Activated CD4-positive, alpha-beta T cell treated with anti-CD3 and anti-CD28 coated beads for 36 hours (primary cell): ENCODE measurements at places on chromosomes 4 and X.

DNA sequence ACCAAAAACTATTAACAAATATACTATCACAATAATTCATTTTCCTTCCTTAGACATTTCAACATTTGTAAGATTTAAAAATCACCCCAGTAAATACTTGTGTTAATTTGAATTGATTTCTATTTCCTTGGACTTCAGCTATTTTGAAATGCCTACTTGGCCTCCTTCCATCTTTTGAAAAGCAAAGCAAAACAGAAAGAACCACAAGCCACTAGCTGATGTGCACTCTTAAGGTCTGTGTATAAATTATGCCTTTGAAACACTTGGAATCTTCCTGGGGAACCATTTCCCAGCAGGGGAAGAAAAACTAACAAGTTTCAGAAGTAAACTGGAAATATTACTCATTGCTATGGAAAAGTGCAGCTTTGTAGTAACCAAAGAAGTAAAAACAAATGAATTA lies 139.8 kb downstream of the CLCN4 start:
- H3K27ac ChIP-seq: no peak overlapping the region
- H3K4me1 ChIP-seq: no peaks in the 10 kb centered on the region
- H3K27me3 ChIP-seq: no peaks in the 10 kb centered on the region
- H3K36me3 ChIP-seq: no peaks in the 10 kb centered on the region
- no peak overlapping the region for H3K4me3 ChIP-seq
- no peak for DNase-seq

- no peak for DNase-seq
- H3K27ac ChIP-seq: no peak overlapping the region
- H3K27me3 ChIP-seq: peaks cover 33% of the 10 kb centered on the region
- peaks cover 2% of the 10 kb centered on the region for H3K4me1 ChIP-seq
Observed at GRCh38 chrX:132953354-132953753, 5.1 kb downstream of the HS6ST2 start.

DNA sequence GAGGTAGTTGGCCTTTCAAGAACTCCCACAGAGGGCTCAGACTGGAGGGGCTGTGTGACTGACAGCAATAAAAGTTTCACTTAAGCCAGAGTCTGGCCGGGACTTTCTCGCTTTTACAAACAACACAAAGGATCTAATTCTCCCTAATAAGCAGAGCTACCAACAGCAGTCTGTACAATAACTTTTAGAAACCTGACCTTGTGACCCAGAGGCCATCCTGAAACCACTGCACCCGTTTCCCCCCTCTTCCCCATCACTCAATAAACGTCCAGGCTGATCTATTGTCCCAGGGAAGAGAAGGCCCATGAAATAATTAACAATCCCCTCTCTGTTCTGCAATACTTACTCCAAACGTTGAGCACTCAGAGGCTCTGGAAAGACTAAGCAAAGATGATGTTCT lies 442.4 kb downstream of the ZIC3 start:
- no peaks in the 10 kb centered on the region for H3K36me3 ChIP-seq
- no peak overlapping the region for H3K27ac ChIP-seq
- no peaks in the 10 kb centered on the region for H3K4me1 ChIP-seq
- H3K27me3 ChIP-seq: no peaks in the 10 kb centered on the region
- DNase-seq: no peak

GRCh38 chr4:66416425-66416824 lies 746.1 kb upstream of the EPHA5 start:
- H3K4me3 ChIP-seq: no peak overlapping the region
- H3K27ac ChIP-seq: no peak overlapping the region
- H3K4me1 ChIP-seq: no peaks in the 10 kb centered on the region
- no peaks in the 10 kb centered on the region for H3K27me3 ChIP-seq

GRCh38 chr4:7254736-7255487 lies 62.6 kb downstream of the SORCS2 start:
- DNase-seq: no peak
- no peak overlapping the region for H3K27ac ChIP-seq
- no peak overlapping the region for H3K4me3 ChIP-seq
- no peaks in the 10 kb centered on the region for H3K4me1 ChIP-seq
- H3K36me3 ChIP-seq: no peaks in the 10 kb centered on the region
- H3K27me3 ChIP-seq: peaks cover 2% of the 10 kb centered on the region

DNA sequence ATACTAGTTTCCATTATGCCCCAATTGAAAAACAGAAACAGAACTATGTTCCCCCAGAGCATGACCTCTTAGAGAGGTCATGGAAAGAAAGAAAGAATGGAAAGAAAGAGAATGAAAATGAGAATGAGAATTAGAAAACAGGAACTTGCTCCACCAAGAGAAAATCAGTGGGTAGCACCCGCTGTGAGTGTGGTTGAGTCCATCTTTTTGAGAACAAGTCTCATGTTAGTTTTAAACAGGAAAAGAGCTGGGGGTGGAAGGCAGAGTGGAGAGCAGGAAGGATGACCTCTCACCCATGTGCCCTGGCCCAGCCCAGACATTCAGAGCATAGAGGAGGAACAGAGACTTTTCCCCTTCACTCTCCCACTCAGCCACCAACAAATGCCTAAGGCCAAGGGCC lies 4.9 kb downstream of the GSX2 start:
- H3K4me1 ChIP-seq: peaks cover 47% of the 10 kb centered on the region
- H3K36me3 ChIP-seq: no peaks in the 10 kb centered on the region
- no peak overlapping the region for H3K4me3 ChIP-seq
- no peak for DNase-seq
- H3K27ac ChIP-seq: no peak overlapping the region
- H3K27me3 ChIP-seq: peaks cover 77% of the 10 kb centered on the region

DNA sequence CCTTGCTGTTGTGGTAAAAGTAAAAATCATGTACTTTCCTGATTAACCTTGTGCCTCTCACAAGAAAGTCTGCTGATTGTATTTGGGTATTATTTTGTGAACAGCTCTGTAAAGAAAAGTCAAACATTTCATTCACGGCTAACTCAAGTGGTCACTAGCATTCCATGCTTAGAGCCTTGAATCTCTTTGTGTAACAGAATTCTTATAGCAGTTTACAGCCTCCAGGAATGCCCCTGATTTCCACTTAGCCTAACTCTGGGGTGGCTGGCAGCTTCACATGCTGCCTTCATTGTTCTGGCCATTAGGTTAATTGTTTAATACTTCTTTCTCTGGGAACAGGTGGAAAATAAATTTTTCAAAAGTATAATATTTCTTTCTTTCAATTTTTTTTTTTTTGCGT lies 226.7 kb downstream of the RBMX2 start:
- peaks cover 6% of the 10 kb centered on the region for H3K36me3 ChIP-seq
- H3K4me3 ChIP-seq: no peak overlapping the region
- DNase-seq: no peak
- H3K27me3 ChIP-seq: no peaks in the 10 kb centered on the region
- no peaks in the 10 kb centered on the region for H3K4me1 ChIP-seq
